Stimulated activated CD4-positive, alpha-beta T cell treated with anti-CD3 and anti-CD28 coated beads, Interleukin-15, amount 100 ng/mL, for 48 hours (primary cell): ENCODE measurements at places on chromosomes 5 and 9.

GRCh38 chr5:174542037-174542436 lies 182.3 kb upstream of the MSX2 start:
- no peak for DNase-seq

DNA sequence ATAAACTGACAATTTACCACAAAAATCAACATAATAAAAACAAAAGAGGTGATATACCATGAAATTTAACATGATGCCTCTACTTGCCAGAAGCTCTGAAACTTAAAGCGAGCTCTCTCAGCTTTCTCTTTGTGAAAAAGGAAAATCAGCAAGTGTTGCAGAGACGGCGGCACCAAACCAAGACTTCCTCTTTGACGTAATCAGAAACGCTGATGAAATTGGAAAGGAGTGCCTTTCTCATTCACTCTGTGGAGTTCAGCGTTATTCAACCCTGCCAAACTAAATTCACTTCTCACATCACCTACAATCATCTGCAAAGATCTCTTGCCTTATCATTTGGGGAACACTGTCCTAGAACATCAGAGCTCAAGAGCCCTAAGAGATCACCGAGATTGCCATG lies 32.2 kb downstream of the ANXA6 start:
- DNase-seq: no peak

- DNase-seq: no peak
These were observed 16.2 kb upstream of the MAT2B start for GRCh38 chr5:163489055-163489744.

- no peak for DNase-seq
These were observed 30.1 kb upstream of the TENT2 start for GRCh38 chr5:79582186-79582585.

DNA sequence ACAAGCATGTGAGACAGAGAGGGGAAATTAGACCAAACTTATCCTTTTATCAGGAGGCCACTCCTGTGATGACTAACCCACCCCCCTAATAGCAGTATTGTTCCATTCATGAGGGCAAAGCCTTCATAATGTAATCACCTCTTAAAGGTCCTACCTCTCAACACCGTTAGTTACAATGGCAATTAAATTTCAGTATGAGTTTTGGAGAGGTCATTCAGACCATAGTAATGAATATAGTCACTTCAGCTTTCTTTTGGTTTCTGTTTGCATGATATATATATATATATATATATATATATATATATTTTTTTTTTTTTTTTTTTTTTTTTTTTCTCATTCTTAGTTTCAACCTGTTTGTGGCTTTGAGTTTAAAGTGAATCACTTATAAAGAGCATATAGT lies 10.5 kb downstream of the ADGRV1 start:
- no peak for DNase-seq

DNA sequence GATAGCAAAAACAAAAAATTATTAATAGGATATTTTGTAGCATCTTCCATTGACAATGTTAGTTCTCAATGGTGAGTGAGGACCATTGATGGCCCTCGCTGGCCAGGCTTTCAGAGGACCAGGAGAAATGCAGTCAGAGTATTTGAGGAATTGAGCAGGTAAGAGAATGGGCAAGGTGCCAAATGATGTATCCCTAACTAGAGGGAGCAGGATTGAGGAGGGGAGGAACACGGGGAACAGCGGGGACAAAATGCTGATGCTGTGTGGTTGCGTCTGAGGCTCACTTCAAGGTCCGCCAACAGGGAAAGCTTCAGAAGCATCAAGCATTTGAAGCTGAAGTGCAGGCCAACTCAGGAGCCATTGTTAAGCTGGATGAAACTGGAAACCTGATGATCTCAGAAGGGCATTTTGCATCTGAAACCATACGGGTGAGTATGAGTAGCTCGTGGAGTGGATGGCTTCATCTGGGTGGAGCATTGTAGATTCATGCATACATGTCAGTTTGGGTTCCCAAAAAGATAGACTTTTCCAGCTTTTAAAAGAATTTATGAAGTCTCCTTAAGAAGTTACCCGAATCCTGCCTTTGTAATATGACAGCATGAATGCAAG lies 16.2 kb downstream of the SPTAN1 start:
- DNase-seq: no peak

DNA sequence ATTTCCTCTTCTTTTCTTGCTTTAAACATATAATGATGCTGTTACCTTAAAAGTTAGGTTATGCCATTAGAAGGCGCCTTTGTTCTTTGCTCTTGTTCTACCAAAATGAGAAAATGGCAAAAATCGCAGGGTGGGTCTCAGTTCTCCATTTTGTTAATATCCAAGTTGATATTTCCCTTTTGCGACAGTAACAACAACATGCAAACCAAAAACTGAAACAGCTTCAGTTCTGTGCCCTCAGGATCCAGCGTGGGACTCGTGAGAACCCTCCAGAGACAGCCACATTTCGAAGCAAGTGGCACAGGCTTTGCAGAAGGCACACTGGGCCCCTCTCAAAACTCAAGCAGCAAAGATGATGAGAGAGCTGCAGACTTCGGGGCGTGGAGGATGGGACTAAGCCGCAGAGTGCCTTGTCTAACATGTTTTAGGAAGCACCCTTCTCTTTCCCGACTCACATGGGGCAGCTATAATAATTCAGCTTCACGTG lies 33.0 kb upstream of the LCP2 start:
- DNase-seq: no peak

DNA sequence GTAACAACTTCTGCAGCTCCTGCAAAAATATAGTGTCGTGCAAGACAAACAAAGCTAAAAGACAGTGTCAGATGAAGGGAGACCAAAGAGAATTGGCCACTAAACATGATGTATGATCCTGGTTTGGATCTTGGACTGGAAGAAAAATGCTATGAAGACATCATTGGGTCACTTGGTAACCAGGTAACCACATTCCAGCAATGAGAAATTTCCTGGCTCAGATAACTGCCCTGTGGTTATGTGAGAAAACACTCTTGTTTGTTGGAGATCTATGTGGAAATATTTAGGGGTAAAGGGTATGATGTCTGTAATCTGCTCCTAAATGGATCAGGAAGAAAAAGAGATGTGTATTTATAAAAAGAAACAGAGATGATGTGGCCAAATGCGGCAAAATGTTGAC lies 45.5 kb upstream of the ANKRD33B start:
- DNase-seq: no peak

- no peak for DNase-seq
These were observed 175.8 kb upstream of the GLRA1 start for GRCh38 chr5:152100462-152100861.

GRCh38 chr9:78238046-78239038 lies 2.5 kb downstream of the CEP78 start:
- no peak for DNase-seq

GRCh38 chr5:9495121-9495520 lies 50.8 kb downstream of the SEMA5A start:
- no peak for DNase-seq
